IMR-90 (cell line): ENCODE measurements at places on chromosomes 13 and 19. TPM values are rescaled to one million over a fixed set of nuclear protein-coding genes. Genes with fewer than 3 reads are reported as not detected.

- DNase-seq: peak; percentile 26
Measured at GRCh38 chr19:54248016-54248601, 5.5 kb upstream of the LILRA6 start.

GRCh38 chr19:46631481-46631880 lies 4.5 kb downstream of the GNG8 start:
- DNase-seq: peak; percentile 61

DNA sequence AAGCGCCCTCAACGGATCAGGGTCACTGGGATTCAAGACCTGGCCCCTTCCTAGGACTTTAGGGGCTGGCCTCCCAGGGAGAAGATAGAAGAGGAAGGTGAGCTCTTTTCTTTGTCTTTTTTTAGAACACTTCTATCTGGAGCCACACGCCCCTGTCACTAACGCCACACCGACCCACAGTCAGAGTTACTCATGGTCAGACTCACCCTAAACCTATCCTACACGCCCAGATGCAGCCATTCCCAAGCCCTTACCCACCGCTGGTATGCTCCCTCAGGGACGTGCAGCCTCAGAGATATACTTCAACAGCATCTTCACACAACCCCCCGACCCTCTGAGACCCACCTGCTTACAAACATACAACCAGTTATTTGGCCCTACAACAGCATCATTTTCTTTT lies 29.9 kb upstream of the MUC16 start:
- DNase-seq: no peak

DNA sequence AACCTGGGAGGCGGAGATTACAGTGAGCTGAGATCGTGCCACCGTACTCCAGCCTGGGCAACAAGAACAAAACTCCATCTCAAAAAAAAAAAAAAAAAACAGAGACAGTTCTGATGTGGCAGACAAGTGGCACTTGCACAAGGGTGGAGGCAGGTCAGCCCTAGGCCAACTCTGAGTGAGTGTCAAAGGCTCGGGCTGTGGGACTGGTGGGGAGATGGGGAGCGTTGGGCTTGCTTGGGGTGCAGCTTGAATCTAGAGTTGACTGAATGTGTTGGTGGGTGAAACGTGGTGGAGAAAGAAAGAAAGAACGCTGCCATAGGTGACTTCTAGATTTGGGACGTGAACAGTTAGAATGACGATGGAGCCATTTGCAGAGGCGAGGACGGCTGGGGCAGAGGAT lies 121.3 kb upstream of the SPACA7 start:
- DNase-seq: no peak

DNA sequence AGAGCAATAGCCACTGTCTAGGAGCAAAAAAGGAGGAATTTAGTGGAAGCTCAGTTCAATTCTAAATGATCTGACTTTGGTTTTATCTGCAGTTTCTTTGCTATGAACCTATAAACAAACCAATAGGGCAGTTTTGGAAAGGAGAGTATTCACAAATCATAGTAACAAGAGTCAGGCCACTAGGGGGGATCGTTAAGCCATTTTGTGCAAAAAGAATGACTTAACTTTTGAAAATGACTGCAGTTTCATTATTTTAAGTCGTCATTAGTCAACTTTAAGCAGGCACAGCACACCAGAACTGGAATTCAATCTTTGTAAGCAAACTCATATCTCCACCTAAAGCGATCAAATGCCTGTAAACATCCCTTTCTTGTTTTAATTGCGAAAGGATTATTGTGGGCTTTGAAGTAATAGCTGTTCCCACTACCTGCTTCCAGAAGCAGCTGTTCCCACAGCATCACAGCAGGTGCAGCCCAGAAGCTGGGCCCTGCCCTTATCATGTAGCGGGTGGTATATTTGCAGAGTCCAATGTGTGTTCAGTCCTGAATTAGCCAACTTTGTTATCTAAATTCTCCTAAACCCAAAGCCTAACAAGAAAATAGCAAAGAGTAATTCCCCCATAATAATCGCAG lies 51.5 kb downstream of the SOX21 start:
- DNase-seq: peak; percentile 41

Gene CAPN12
- polyA plus RNA-seq: 0.97 and 0.99 TPM in 2 replicates

DNA sequence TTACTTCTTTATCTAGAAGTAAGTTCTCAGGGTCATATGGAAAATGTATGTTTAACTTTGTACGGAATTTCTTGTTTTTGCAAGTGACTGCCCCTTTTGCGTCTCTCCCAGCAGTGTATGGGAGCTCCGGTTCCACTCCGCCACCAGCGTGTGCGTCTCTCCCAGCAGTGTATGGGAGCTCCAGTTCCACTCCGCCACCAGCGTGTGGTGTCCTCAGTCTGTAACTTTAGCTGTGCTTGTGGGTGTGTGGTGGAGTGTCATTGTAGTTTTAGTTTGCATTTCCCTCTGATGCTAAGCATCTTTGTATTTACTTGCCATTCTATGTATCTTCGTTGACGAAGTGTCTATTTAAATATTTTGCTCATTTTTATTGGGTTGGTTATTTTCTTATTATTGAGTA lies 2.4 kb downstream of the CUL4A start:
- no peak for DNase-seq

- DNase-seq: no peak
Measured at GRCh38 chr13:44652168-44652567, 76.0 kb upstream of the TSC22D1 start.

GRCh38 chr13:99932912-99933311 lies 38.7 kb downstream of the ZIC5 start:
- no peak for DNase-seq

- DNase-seq: no peak
Measured at GRCh38 chr13:48944221-48944620, 31.5 kb upstream of the FNDC3A start.

GRCh38 chr19:6472713-6473112 lies 8.6 kb downstream of the CRB3 start:
- DNase-seq: no peak

Gene MBD3L3
- not detected in 2 replicates for polyA plus RNA-seq

Gene TFPT
- polyA plus RNA-seq: 17.1 and 20.9 TPM in 2 replicates

Gene HAUS8
- 12.8 and 14.2 TPM in 2 replicates for polyA plus RNA-seq

Gene CASP14
- not detected in 2 replicates for polyA plus RNA-seq

Gene FLT3
- not detected in 2 replicates for polyA plus RNA-seq

Gene TUBA3C
- polyA plus RNA-seq: not detected in 2 replicates

Gene GPR183
- polyA plus RNA-seq: 0.31 and 0.44 TPM in 2 replicates

Gene MATK
- polyA plus RNA-seq: not detected in 2 replicates

Gene MYO1F
- polyA plus RNA-seq: 0.14 TPM in 2 replicates

DNA sequence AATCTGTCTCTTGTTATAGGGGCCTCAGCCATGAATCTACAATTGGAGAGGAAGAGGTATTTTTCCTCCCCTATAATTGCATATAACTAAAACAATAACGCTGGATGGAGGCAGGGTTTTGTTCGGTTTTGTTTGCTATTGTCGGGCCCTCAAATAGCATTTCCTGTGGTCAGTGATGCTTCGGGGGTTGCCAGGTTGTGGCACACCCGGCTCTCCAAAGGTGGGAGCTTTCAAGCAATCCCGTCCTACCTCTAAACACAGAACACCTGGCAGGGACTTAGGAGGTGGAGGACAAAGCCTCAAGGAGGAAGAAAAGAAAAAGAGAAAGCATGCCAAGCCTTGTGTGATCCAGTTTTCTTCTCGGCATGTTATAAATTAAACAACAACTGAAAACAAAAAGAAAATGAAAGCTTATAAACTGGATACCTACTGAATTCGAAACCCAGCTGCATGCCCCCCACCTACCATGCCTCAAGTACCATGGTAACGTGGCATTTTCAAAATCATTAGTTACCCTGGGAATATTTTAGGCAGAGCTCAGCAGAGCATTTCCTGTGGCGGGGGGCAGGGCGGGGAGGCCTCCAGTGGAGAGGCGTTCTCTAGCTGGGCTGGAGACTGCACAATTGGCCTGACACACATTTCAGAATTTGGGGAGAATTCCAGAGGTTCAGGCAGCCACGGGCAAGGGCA lies 213.8 kb downstream of the DCLK1 start:
- DNase-seq: no peak

DNA sequence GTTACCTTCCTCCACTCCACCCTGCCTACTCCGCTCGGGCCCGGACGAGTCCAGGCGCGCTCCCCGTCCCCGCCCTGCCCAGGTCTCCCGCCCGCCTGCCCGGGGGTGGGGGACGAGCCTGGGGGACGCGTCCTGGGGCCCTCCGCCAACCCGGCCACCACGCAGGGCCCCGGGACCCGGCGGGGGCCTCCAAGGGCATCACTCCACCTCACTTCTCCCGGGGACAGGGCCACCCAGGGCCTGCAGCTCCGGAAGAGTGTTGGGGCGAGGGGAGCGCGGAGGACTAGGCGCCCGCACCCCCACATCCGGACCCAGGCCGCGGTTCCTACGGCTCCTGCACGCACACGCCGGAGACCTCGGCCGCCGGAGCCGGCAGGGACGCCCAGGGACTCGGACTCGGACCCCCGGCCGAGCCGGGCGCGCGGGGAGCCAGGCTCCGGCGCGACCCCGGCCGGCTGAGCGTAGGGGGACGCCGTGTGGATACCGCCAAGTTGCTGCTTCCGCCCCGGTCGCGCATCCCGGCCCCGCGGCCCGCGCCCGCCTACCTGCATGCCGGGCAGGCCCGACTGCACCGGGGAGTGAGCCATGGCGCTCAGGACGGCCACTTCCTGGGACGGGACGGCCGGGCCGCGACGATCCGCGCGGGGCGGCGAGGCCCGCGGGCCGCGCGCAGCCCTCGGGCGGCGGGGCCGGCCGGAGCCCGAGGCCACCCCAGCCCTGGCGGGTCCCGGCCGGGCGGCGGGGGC lies 534 bp downstream of the STK24 start:
- DNase-seq: no peak

GRCh38 chr13:102558029-102558428 lies 38.8 kb upstream of the TPP2 start:
- no peak for DNase-seq

Gene CYP4F8
- polyA plus RNA-seq: not detected in 2 replicates

DNA sequence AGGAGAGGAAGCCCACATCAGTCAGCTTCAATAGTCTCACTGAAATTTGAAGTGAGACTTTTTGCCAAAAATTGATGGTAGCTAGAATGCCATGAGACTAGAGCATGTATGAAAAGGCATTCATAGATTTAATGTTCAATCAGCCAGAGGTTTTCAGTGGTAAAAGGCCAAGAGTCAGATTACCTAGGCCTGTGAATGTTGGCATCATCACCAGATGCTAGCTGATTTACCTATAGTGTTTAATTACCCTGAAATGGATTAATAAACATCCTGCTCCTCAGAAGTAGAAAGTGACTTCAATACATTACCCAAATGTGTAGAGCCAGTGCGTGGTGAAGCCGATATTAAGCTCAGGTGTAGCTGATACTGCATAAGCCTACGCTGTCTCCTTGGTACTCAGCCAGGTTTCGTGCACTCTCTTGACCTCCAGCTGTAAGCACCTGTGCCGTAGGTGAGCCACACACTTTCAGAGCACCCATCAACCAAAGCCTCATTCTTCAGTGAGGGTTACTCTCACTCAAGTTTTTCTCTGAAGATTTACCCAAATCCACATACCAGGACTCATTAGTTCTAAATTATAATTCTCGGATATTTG lies 1140.3 kb upstream of the SLC10A2 start:
- no peak for DNase-seq

Gene GPR12
- not detected in 2 replicates for polyA plus RNA-seq

- no peak for DNase-seq
Measured at GRCh38 chr13:22789916-22790315, 390.9 kb upstream of the SGCG start.

Gene CUL4A
- 68.7 and 86.0 TPM in 2 replicates for polyA plus RNA-seq

- no peak for DNase-seq
Measured at GRCh38 chr19:10004617-10005016, 5.7 kb downstream of the COL5A3 start.
